Right lobe of liver (tissue), 6 donors: ENCODE measurements at places on chromosomes 1 and 21. TPM values are rescaled to one million over a fixed set of nuclear protein-coding genes. Genes with fewer than 3 reads are reported as not detected.

- no peak for DNase-seq
Observed at GRCh38 chr1:171715813-171716251, 26.0 kb downstream of the VAMP4 start.

DNA sequence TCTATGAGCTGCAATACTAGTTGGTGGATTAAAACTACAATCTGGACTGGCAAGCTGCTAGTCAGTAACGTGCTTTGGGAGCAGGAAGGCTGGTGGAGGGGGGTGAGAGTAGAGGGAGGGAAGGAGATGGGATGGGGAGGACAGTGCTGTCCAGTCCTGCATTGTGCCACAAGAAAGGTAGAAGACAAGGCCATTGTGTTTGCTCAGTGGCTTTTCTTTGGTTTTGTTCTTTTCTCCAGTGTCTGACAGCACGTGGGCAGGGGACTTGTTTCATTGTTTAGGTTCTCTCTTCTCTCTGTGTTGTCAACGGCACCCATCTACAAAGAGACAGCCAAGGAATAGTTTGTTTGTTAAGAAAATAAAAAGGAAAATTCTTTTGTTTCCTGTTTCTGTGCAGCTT lies 362.8 kb upstream of the PLXNA2 start:
- DNase-seq: no peak

GRCh38 chr1:234111458-234112142 lies 207.1 kb downstream of the SLC35F3 start:
- peak; percentile 50 for DNase-seq

DNA sequence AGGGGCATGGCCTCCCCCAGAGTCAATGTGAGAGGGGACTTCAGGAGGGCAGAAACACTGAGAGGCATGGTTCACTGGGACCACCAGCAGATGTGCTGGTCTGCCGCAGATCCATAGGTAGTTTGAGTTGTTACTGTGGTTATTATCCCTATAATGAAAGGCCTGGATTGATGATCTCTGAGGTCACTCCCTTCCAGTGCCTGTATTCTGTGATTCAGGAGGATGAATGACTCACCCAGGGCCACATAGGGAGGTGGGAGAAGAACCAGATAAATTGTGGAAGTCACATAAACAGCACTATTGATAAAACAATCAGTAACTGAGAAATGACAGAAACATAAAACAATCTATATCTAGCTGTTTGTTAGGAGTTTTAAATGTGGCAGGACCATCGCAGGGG lies 22.7 kb upstream of the ACTL8 start:
- DNase-seq: no peak

DNA sequence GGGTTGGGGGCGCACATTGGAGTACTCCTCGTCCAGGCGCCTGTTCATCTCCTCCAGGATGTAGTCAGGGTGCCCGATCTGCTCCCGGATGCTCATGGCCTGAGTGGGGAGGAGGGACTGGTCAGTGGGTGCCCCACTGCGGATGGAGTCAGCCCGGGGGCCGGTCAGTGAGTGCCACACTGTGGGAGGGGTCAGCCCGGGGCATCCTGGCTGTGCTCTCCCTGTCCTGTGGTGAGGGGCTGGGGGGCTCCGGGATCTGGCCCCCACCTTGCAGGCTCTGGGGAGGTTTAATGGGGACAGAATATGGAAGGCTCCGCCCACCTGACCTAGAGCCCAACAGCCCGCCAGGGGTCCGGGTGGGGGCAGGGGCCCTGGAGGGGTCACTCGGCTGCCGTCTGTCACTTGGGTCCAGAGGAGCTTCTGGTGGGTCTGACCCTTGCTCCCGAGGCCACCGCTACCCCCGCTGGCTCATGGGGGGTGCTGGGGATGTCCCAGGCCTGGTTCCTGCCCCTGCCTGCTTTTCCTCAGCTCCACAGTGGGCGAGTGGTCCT lies 8.8 kb downstream of the PRXL2B start:
- DNase-seq: peak; percentile 43

- no peak for DNase-seq
Observed at GRCh38 chr1:175171036-175171913, 21.3 kb downstream of the KIAA0040 start.

The RAB29 gene
- total RNA-seq: 24.9 TPM

The SPRR2B gene
- total RNA-seq: not detected

The HORMAD1 gene
- not detected for total RNA-seq
